ENCODE measurements at places on chromosomes 7 and 10.
A peak's percentile ranks its signal among the peaks of the same experiment; 100 is the strongest.

DNA sequence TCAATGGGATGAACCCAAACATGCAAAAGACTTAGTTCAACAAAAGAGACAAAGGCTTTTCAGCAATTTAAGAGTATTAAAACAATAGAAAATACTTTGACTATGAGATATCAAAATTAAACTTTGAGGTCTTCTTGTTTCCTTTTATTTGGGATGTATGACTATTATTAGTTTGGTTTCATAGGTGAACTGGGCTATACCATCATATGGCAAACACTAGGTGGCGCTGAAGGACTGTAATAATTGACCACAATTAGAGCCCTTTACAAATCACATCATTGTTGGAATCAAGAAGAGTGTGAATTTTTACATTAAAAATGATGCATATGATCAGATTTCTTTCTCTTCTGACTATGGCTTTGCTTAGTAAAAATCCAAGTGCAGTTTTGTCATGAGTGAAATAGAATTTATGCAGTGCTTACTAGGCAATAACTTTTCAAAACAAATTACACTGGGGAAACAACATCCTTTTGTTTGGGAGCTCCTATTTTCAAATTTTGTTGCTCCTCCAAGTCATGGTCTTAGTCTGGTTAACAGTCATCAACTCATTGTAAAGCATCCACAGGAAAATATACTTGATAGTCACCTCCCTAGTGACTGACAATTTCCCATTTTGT is 14.7 kb upstream of the NXPH1 start:
- DNase-seq, result peak; percentile 29

GRCh38 chr7:64685741-64686140 is 19.8 kb downstream of the ZNF107 start:
- DNase-seq, result no peak

DNA sequence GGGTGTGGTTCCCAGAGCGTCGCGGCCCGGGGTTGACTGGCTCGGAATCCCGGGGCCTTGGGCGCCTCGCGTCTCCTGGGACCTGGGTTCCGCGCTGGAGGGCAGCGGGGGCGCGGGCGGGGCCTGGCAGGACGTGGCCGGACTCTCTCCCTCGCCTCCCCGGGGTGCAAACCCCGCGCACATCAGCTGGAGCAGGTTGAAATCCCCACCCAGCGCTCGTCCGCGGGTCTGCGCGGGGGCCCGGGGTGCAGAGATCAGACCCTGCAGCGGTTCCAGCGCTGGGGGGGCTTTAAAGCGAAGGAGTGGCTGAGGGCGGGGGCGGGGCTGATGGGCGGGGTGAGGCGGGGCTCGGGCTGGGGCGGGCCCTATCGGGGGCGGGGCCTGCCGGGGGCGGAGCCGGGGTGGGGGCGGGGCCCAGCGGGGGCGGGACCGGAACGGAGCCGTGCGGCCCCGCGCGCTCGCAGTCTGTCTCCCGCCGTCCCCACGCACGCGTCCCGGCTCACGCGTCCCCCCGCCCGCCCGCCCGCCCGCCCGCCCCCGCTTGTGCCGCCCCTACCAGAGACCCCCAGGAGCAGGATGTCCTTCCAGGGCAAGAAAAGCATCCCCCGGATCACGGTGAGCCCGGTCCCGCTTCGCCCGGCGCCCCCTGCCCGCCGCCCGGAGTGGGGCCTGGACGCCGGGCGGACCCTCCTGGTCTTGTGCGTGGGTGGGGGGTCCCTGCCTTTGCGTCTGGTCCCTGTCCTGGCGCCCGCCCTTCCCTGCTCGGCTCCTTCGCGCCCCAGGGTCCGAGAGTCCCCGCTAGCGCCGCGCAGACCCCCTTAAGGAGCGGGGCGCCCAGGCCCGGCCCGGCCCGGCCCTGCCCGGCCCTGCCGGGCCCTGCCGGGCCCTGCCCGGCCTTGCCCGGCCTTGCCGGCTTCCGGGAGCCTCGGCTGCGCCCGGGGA is at the start of gene DPYSL4:
Gene DPYSL4, plus strand, starts transcription at position 461 of the 942 bp plus-strand sequence. Its CDS starts 116 bp downstream, at position 577.
- DNase-seq, result no peak

- DNase-seq, result no peak
These were observed 14.2 kb upstream of the NPTX2 start for GRCh38 chr7:98602755-98603398.

- no peak for DNase-seq
These were observed 10.9 kb upstream of the SP8 start for GRCh38 chr7:20797462-20798080.

- DNase-seq, result no peak
These were observed 146.3 kb downstream of the DIP2C start for GRCh38 chr10:543131-543530.

DNA sequence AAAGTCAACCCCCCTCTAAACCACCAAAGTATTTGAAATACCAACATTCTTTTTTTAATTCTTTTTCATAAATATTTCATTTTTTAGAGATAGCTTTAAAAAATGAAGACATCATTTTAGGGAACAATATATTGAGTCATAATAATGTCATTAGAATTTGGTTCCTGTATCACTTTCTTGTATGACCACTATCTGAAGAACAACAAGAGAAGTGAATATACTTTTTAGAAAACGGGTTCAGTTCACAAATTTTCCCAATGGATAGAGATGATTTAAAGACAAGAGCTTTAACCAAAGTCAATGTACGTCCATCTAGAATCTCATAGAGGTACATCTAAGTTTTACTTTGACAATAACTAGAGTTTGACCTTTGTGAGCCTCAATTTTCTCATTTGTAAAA is 48.2 kb downstream of the CUBN start:
- DNase-seq, result no peak

GRCh38 chr7:39186671-39187070 is 209.0 kb downstream of the POU6F2 start:
- DNase-seq, result no peak

DNA sequence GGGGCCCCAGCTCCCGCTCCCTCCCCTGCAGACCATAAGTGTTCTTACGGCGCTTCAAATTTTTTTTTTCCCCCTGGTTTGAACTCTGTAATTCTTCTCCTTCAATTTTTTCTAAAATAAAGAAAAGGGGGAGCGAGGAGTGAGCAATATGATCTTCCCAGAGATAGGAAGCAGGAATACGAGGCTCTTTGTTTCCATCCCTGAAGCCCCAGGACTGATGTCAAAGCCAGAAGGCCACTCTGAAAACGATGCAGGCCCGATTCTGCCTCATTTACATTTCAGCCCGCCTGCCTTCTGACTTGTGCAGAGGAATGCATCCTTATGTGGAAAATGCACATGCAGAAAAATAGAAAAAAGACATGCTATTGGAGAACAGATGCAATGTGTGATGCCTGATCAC is 401.5 kb upstream of the MKI67 start:
- no peak for DNase-seq

GRCh38 chr7:128011131-128011661 is 20.0 kb downstream of the LRRC4 start:
- no peak for DNase-seq

- DNase-seq, result no peak
These were observed 125.1 kb downstream of the RAPGEF5 start for GRCh38 chr7:22231806-22232205.

DNA sequence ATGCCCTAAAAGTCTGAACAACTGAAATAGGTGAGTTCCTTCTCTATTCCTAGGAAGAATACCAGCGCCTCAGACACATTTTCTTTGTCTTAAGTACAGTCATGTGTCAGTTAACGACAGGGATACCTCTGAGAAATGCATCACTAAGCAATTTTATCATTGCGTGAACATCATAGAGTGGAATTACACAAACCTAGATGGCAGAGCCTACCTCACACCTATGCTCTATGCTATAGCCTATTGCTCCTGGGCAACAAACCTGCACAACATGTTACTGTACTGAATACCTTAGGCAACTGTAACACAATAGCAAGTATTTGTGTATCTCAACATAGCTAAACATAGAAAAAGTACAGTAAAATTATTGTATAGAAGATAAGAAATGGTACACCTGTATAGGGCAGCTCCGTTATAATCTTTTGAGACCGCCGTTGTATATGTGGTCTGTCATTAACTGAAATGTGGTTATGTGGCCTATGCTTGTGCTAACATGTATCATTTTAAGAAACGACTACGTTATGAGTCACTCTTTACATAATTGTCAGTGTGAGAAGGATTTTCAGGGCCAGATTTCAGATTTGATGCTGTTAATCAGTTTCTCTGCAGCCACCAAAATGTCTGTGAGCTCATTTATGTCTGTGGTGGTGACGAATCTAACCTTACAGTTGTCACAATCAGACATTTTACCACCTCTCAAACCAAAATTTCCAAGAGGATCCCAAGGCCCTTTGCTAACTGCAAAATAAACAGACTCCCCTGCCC is 66.1 kb upstream of the STK17A start:
- no peak for DNase-seq

DNA sequence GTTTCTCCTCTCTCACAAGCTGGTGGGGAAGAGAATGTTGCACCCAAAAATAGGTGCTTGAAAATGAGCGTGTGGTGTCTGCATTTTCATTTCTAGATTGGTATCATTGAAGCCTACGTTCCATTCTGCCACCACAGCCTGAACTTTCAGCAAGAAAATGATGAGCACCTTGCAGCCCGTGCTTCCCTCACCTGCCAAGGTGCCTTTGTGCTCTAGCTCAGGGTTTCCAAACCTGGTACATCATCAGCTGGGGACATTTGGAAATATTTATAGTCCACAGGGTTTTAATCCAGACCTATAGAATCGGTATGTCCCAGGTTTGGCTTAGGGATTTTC is 701.2 kb downstream of the AUTS2 start:
- no peak for DNase-seq

DNA sequence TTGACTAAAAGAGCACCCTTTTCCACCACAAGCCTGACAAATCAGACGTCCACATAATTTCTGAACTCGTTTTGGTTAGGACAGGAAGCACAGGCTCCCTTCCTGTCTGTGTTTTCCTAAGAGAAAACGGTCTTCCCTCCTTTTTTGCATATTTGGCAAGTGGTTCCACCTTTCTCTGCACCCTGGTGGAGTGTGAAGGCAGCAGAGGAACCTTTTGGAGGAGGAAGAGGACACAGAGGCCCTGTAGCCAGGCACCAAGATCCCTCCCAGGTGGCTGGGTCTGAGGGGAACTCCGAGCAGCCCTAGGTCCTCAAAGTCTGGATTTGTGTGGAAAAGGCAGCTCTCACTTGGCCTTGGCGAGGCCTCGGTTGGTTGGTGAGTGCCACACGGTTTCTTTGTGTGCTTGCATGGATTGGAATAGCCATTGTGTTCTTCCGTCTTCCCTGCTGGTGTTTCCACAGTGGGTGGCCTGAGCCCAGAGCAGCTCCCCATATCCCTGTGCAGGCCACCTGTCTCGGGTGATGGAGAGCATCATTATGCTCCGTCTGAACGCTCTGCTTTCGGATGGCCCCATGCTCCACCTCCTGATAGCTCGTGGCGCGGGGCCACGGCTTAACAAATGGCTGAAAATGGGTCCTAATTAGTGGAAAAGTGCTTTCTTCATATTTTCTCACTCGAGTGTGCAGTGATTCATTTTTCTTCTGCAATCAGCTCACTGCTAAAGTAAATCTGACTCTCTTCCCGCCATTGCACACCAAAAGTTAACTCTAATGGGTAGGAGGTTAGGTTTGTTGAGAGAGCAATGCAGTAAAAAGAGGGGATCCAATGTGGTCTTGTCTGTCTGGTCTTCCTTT is 4.2 kb downstream of the IKZF1 start:
- peak; percentile 20 for DNase-seq

GRCh38 chr7:37435156-37435855 is 13.4 kb downstream of the ELMO1 start:
- DNase-seq, result no peak

GRCh38 chr10:31549896-31550295 is 230.9 kb downstream of the ZEB1 start:
- no peak for DNase-seq

DNA sequence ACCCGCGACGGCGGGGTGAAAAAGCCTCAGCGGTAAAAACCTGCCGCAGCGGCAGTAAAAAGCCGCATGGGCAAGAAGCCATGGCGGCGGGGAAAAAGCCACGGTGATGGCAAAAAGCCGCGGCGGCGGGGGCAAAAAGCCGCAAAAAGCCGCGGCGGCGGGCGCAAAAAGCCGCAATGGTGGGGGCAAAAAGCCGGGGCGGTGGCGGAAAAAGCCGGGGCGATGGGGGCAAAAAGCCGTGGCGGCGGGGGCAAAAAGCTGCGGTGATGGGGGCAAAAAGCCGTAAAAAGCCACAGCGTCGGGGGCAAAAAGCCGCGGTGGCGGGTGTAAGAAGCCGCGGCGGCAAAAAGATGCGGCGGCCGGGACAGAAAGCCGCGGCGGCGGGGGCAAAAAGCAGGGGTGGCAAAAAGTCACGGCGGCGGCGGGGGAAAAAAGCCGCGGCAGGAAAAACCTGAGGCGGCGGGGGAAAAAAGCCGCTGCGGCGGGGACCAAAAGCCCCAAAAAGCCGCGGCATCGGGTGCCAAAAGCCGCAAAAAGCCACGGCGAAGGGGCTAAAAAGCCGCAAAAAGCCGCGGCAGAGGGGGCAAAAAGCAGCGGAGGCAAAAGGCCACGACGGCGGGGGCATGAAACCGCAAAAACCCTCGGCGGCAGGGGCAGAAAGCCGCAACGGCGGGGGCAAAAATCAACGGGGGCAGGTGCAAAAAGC is 488.5 kb downstream of the ZNF33B start:
- DNase-seq, result no peak

DNA sequence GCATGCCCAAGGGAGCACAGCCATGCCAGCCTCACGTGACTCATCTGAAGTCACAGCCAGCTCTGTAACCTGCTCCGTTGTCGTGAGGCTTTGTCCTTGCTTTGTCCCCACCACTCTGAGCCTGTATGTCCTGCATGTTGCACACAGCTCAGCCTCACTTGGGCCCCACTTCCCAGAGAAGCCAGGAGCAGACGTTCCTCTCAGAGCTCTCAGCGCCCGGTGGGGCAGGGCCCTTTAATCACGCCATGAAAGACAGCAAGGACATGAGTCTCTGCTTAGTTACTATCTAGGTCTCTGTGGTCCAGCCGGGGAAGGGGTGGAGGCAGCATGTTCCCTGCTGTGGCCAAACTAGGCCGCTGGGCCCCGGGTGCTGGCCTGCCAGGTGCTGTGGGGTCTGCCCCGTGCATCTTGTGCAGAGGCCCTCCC is 127.4 kb upstream of the FAM20C start:
- DNase-seq, result no peak

DNA sequence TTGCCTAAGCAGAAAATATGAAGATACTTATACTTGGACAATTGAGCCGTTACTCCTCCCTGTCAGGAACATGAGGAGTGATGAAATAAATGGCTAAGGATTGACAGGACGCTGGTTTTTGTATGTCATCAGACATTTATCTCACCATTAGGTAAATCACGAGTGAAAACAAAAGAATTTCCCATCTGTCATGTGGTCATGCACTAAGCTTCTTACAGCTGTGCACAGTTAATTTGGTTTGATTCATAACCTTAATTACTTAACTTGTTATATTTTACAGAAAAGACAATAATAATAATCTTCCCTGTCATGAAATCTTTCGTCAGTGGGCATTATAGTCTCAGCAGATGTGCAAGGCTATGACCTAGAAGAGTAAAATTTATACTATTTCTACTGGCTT is 266.5 kb downstream of the HGF start:
- DNase-seq, result no peak
